Fibroblast of skin of right quadriceps (primary cell): ENCODE measurements at places on chromosomes 11 and 22.

DNA sequence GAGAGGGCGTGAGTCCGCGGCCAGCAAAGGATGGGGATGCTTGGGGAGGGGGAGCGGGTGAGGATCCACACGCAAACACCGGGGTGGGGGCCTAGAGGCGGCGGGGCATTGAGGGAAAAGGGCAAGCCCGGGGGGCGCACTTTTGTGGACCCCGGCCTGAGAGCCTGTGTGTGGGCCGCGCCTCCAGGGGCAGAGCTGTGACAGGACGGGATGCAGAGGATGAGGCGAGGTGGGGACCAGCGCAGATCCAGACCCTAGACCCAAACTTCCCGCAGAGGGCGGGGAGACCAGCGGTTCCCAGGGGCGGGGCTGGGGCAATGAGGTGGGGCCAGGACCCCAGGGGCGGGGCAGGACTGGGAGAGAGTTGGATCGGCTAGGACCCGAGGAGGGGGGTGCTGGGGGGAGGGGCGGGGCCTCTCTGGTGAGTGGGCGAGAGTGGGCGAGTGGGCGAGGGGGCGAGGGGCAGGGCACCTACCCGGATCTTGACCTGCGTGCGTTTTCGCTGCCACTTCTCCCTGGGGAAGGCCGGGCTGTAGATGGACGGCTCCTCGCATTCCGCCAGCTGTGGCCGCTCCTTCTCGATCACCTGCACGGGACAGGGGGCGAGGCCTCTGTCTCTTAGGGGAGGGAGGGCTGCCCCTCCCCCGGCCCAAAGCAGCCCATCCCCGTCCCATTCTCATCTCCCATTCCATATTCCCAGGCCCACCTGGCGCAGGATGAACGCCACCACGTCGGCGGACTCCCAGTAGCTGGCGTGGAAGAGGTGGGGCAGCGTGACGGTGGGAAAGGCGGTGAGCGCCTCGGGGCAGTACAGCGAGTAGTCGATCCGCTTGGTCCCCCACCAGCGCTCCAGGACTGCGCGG is 10.6 kb downstream of the PITPNM1 start:
- no peak for DNase-seq

GRCh38 chr22:29625090-29625825 is 21.8 kb downstream of the NF2 start:
- peak; percentile 84 for DNase-seq

- DNase-seq: no peak
These were observed 18.1 kb upstream of the CDKN1C start for GRCh38 chr11:2903672-2904011.

DNA sequence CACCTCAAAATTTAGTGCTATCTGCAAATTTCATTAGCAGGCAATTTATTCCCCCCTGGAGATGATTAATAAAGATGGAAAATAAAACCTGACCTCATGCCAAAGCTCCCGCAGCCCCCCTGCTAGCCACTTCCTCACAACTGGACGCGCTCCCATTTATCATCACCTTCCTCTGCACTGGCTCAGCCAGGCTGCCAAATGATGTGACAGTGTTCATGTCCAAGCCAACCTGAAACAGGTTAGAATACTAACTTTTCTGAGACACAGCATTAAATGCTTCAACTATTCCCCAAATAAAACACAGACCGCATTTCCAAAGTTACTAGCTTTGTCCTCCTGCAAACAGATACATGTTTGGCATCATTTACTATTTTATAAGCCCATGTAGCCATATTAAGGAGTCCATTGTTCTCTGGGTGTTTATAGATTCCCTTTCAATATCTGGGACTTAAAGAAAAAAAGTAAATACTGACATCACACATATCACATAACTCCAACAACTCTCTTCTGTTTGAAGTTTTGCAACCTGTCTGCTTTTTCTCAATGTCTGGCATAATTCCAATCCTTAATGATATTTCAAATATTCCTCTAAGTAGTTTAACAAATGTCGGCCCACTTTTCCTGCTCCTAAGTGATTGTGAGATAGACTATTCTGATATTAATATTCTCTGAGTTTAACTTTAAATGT is 829.7 kb upstream of the FAT3 start:
- no peak for DNase-seq

- DNase-seq: no peak
These were observed 61.0 kb downstream of the CYTH4 start for GRCh38 chr22:37343348-37343747.

- no peak for DNase-seq
These were observed 59.1 kb downstream of the SCGB1A1 start for GRCh38 chr11:62477927-62478326.

DNA sequence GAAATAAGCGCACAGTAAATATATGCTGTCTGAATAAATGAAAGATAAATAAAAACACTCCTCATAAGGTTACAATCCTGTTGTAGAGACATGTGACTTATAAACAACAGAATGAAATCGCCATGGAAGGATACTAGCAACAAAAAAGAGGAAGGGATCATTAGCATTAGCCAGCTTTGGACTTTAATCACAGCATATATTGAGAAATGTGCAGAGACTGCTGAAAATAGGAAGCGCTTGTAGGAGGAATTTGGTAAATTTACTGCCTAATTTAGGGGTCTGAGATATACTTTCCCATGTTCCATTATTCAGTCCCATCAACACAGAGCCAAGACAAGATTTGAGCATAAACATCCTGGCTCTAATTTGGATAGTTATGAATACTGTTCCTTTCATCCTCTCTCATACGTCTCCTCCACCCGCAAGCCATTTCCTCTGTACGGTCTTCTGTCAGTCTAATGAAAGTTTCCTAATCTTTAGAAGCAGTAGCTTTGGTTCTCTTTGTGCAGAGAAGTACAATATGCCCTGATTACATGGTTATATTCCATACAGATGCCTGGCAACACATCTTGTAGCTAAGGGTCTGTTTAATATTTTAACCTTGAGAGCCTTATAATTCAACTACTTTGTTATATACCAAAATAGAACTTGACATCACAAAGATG is 37.1 kb upstream of the AKIP1 start:
- DNase-seq: no peak

DNA sequence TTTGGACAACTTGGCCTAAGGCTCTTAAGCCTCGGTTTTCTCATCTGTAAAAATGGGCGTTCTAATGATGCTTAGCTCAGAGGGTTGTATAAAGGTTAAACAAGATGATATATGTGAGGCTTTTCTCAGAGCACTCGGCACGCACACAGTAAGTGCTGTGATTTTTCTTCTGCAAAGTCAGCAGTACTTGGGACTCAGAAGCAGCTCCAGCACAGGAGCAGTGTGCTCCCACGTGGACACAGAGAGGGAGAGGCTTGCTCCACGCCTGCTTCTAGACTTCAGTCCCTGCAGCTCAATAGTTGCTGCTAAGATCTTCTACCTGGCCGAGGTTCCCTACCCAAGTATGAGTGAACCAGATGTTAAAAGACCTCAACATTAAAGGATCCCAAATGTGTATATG is 39.9 kb upstream of the PHF21A start:
- no peak for DNase-seq

GRCh38 chr11:130804306-130805076 is 111.8 kb downstream of the SNX19 start:
- DNase-seq: no peak

DNA sequence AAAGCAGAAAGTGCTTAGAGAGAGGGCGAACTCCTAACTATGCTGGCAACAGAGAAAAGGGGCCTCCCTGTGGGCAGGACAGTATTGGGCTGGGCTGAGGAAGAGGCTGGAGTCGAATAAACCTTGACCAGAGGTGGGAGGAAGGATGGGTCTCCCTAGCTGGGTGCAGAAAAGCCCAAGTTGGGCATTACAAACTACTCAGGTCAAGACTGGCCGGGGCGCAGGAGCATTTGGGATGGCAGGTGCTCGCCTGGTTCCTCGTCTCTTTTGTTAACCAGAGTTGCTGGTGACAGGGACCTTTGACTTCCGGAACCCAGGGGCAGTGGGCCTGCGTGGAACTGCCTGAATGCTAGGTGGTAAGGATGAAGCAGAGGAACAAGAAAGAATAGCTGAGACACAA is 80.3 kb upstream of the SHISAL1 start:
- DNase-seq: no peak

GRCh38 chr22:21646608-21647590 is 4.8 kb downstream of the SDF2L1 start:
- peak; percentile 72 for DNase-seq

DNA sequence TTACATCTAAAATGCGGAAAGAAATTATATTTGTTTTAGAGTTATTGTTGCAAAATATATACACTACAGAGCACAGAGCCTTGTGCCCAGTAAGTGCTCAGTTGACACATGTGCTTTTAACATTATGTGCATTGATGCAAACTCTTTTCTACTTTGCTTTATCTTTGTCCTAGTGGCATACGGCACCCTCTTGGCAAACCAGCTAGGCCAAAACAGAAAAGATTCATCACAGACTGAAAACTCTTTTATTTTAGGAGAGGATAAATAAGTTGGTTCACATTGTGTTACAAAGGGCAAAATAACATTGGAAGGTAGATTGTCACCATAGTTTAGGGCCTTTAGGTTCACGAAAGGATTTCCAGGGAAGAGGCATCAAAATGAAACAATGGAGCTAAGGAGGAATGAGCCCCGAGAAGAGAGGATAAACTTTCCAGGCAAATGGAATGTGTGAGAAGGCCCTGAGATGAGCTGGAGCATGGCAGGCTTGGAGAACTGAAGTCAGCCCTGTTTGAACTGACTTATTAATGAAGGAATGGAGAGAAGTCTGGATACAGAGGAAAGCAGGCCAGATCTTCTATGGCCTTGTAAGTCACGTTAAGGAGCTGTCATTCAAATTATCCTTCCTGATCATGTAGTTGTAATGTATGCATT is 23.5 kb upstream of the TOP3B start:
- no peak for DNase-seq

GRCh38 chr11:118621071-118621783 is 13.8 kb downstream of the PHLDB1 start:
- peak; percentile 91 for DNase-seq

DNA sequence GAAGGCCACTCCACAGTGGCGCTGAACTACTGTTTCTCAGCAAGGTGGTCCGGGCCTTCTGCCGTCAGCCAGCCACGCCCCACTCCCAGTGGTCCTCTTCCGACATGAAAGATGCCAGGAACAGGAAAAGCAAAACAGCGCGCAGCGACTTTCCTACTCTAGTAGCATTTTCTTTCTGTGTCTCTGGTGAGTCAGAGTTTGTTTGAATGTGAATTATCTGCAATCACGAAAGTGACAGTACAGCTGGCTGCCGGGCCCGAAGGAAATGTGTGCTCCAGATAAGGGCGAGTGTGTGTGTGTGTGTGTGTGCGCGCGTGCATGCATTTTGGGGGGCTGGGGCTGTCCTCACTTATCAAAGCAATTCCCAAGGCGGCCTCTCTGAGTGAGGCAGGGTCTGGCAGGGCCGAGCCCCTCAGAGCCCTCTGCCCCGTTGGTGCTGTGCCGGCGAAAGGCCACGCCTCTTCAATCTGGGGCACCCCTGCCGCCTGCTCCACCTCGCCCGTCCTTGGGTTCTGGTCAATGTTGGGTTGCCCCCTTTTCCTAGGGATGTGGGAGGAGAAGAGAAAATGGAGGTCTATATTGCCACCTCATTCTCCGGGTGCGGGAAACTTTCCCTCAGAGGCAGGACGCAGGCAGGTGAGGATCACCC is 288.5 kb downstream of the KIRREL3 start:
- DNase-seq: peak; percentile 65

DNA sequence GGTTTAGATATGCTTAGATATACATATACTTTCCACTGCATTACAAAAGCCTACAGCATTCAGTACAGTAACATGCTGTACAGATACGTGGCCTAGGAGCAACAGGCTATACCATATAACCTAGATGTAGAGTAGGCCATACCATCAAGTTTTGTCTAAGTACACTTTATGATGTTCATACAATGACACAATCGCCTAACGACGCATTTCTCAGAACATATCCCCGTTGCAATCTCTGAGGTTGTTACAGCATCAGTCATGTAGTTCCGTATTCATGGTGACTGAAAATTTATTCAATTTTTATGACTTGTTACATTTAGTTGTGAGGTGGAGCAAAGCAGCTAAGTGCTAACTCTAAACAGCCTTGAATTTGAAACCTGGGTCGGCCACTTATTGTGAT is 6.7 kb downstream of the ZBTB44 start:
- DNase-seq: no peak

DNA sequence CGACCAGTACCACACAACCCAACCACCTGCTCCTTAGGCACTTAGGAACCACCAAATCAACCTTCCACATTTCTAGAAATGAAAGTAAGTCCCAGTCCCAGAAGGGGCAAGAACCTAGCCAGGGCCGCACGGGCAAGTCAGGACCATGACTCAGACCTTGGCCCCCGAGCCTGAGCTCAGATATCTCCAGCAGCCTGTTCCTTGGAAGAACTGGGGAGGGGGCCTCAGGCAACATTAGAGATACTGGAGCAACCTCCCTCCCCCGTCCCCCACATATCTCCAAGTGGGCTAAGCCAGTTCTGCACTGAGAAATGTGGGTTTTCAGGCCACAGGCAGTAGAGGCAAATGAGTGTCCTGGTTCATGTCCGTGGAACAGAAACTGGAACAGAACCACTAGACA is 7.7 kb downstream of the ARAP1 start:
- no peak for DNase-seq

DNA sequence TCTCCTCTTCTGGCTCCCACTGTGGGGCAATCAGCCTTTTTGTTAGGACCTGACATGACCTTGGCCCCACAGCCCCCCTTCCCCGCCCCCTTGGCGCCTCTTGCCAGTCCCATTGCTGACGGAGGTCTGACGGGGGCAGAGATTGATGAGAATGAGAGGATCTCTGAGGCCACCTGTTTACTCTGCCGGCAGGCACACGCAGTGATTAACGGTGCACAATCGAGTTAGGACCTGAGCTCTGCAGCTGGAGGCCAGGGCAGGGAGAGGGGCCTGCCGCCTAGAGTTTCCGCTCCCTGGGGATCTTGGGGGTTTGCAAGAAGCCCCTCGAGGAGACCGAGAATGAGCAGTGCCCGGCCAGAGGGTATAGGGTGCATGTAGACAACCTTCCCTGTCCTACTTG is 6.8 kb upstream of the CHRM1 start:
- DNase-seq: no peak

- no peak for DNase-seq
These were observed 30.0 kb downstream of the FSHB start for GRCh38 chr11:30260813-30261212.

GRCh38 chr22:22870577-22871404 is 16.8 kb upstream of the IGLL5 start:
- no peak for DNase-seq

- DNase-seq: no peak
These were observed 958.5 kb downstream of the BRD1 start for GRCh38 chr22:48869161-48869560.

DNA sequence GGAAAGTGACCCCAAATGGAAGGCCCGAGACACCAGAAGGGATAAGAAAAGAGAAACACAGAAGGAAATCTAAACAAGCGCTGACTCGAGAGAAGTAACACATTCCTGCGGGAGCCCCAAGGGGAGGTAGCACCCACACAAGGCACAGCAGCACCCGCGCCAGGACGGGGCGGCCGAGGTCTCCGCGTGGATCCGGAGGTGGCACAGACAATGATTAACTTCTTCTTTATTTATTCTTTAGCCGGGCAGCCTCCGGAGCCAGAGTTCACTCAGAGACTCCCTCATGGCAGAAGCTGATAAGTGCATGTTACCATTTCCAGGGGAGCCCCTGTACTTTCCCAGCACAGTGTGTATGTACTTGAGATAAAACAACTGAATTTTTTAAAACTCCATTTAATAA is 5.1 kb downstream of the TOLLIP start:
- no peak for DNase-seq

GRCh38 chr11:133705873-133706272 is 139.4 kb downstream of the SPATA19 start:
- DNase-seq: no peak
